ENCODE measurements at places on chromosomes 13 and 19.

DNA sequence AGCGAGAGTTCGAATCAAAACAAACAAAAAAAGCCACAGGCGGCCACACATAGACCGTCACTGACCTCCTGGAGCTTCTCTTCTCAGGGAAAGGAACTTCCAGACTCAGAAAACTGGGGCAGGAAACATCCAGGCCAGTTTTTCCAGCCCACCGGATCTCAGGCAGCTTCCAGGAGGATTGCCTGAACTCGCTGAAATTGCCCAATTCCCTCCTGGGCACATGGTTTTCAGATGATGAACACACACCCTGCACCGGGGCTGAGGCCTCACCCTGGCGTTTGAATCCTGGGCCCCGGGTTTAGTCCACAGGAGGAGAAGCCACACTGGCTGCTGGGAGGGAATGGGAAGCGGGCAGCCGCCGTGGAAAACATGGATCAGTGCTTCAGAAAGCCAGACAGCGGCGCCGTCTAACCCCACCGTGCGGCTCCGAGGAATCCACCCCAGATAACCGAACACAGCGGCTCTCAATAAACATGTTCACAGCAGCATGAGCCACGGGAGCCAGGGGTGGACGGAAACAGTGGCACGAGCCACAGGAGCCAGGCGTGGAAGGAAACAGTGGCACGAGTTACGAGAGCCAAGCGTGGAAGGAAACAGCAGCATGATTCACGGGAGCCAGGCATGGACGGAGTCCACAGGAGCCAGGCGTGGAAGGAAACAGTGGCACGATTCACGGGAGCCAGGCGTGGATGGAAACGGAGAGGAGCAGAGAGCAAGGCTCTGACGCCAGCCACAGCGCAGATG lies 18.2 kb upstream of the PTBP1 start:
- DNase-seq, result no peak

GRCh38 chr19:9523885-9524474 lies 14.5 kb downstream of the ZNF426 start:
- DNase-seq, result no peak

- no peak for DNase-seq
Measured at GRCh38 chr13:102267191-102267590, 134.7 kb downstream of the FGF14 start.

DNA sequence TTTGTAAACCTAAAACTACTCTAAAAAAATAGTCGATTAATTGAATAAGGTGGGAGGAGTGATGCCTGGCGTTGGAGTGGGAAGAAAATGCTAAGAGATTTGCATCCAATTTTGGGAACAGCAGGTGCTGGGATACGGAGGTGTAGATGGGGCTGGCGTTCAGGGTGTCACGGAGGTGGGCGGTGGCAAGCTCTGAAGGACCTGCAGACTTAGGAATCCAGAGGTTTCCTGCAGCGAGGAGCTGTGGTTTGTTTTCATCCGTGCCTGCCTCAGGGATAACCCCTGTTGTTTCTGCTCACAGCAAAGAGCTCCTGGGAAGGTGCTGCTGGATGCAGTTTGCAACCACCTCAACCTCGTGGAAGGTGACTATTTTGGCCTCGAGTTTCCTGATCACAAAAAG lies 166.4 kb upstream of the RNF113B start:
- DNase-seq, result no peak

DNA sequence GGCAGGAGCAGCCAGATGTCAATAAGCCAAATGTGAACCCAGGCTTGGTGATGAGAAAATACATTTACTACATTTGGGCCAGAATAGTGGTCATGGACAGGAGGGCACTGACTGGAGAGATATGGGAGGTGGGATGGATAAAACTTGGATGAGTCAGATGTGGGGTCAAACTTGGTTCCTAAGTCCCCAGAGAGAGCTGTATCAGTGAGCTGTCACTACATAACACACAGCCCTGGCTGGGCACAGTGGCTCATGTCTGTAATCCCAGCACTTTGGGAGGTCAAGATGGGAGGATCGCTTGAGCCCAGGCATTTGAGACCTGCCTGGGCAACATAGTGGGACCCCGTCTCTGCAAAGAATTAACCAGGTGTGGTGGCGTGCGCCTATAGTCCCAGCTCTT lies 51.6 kb upstream of the EHD2 start:
- no peak for DNase-seq

DNA sequence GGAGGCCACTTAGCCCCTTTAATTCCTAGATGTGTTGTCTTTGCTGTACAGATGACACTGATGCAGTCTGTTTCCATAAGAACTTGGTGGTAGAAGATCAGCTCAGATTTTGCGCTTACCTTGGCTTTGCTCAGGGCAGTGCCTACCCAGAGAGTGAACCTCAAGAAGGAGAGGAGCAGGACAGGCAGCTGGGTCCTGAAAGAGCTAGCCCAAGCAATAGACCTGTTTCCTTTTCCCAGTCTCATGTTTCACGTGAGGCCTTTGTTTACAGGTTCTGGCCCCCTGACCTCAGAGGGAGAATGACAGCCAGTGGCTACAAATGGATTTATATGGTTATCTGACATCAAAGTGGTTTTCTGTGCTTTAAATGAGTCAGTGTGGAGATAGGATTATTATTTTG lies 40.1 kb downstream of the METTL21C start:
- DNase-seq, result no peak

GRCh38 chr13:84445776-84446175 lies 563.5 kb upstream of the SLITRK1 start:
- DNase-seq, result no peak

- DNase-seq, result no peak
Measured at GRCh38 chr19:37309834-37310575, 60.9 kb upstream of the ZNF527 start.

GRCh38 chr19:5141129-5141849 lies 172.4 kb downstream of the KDM4B start:
- no peak for DNase-seq

DNA sequence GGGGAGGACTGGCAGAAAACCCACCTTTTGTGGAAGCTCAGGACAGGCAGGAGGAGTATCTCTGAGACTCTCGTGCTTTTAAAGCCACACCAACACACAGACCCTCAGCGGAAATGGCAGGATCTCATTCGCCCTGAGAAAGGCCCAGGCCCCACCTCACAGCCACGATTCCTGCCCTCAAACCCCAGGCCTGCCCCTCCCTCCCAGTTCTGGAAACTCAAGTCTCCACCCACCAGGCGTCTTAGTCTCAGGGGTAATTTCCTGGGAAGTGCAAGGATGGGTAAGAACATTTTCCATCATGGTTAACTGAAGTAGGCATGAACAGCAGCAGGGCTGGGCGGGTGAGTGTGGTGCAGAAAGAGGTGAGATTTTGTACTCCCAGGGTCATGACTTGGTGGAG lies 8.0 kb upstream of the PDE4C start:
- no peak for DNase-seq

- DNase-seq, result no peak
Measured at GRCh38 chr19:43605875-43606568, 5.9 kb upstream of the SRRM5 start.

DNA sequence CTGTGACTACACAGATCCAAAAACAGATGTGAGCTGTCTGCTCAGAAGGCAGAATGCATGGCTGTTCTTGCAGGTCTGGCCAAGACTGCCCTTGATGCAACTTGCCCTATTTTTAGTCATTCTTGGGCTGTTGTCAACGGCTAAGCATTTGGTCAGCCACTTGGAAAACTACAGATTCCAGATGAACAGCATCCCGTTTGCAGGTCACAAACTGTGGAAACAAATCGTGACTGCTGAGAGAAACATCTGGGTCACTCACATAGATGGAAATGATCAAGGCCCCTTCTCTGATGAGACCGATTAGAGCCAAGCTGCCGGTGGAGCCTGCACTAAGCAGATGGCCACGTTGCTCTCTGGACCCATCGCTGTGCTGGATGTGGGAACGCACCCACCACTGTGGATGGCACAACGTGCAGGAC lies 15.4 kb upstream of the METTL21C start:
- DNase-seq, result no peak

- no peak for DNase-seq
Measured at GRCh38 chr19:50817941-50818858, 5.4 kb downstream of the KLK1 start.

DNA sequence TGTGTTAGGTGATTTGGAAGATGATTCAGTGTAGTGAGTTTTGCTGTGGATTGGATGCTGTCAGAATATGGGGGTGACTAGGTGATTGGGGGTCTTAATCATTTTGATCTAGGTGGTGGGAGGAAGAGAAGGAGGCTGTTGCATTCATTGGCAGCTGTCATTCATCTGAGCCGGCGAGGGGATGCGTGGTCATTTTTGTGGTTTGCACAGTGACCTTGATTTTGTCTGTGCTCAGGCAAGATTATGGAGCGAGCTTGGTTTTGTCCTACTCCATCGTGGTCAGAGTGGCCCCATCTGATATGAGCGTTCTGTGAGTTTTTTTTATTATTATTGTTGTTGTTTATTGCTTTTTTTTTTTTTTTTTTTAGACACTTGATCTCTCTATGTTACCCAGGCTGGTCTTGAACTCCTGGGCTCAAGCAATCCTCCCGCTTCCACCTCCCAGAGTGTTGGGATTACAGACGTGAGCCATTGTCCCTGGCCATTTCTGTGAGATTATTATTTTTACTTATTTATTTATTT lies 42.0 kb downstream of the SPTBN4 start:
- no peak for DNase-seq

- DNase-seq, result no peak
Measured at GRCh38 chr13:83414393-83414792, 467.9 kb downstream of the SLITRK1 start.

DNA sequence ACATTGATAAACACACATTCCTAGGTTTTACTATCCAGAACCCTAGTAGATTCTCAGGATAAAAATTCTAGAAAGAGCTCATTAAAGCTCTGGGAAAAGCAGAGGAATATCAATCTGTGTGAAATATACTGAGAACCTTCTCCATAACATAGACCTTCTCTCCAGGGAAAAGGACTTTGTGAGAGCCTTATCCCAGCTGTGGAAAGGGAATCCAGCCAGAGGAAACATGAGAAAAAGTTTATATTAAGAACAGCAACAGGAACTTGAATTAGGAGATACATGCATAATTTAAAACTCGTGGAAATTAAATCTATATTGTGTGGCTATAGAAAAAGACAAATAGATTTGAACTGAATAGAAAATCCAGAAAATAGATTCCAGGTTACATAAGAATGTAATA lies 1639.9 kb downstream of the EFNB2 start:
- DNase-seq, result no peak

- DNase-seq, result no peak
Measured at GRCh38 chr13:66367356-66367755, 862.8 kb downstream of the PCDH9 start.

DNA sequence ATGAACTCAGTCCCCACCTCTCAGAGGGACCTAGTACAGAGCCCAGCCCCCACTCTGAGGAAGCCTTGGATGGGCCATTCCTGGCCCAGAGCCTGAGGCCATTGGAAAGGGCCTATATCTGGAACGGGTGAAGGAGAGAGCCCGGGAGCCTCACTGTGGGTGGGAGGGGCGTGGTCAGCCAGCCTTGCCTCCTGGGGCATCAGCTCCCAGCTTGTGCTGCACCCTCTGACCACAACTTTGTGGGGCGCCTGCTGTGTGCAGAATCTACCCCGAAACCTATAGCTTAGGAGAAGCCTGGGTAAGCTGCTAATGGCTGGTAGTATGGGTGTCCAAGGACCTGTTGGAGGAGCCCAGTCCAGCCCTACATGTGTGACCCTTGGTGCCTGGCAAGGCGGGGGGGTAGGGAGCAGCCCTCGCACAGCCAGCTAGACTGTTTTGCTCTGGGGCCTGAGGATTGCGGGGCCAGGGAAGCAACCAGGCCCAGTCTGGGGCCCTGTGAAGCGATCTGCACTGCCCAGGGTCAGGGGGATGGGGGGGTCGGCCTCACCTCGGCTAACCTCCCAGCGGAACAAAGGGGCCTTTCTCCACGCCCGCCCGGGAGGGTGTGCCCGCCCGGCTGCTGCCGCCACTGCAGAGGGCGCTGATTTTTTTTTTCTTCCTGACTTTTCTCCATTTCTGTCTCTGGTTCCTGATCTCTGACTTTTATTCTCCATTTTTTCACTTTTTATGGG lies 42.3 kb downstream of the LYL1 start:
- no peak for DNase-seq

- DNase-seq, result no peak
Measured at GRCh38 chr13:113828282-113828825, 35.5 kb downstream of the GAS6 start.

DNA sequence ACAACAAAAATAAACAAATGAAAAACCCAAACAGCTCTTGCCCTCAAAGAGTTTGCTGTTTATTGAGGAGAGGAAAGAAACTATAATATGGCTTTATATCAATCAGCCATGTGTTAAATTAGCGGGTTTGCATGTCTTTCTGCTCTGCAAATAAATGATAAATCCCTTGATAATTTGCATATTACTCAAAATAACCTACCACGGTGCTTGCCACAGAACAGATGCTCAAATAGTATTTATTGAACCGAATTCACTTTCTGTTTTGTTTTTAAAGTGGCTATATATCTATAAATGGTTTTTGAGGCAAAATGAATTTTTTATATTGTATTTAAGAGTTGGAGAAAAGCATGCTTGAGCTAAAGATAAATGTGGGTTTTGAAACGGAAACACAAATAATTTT lies 428.1 kb downstream of the ITGBL1 start:
- no peak for DNase-seq

DNA sequence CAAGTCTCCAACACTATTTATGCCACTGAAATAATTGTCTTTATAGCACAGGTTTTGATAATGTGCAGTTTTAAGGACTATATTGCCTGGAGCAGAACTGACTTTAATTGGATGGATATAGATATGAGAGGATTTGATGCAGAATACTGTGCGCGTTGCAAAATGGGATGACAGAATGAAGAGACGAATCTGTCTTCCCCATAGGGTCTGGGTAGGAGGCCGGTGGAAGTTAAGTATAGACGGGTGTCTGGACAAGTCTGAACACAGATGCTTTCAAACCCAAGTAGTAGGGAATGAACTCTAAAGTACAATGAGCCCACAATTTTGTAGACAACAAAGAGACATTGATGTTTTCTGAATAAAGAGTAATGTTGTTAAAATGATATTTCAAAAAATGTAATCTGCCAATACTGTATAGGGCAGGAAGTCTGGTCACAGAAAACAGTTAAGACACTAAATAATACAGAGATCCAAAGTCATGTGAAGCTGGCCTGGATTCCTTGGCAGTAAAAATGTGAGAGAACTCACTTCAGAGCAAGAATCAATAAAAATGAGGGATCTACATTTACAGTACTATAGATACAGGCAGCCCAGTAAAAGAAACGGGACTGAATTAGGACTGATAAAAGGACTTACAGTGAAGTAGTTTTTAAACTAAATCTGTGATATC lies 125.5 kb downstream of the ENOX1 start:
- no peak for DNase-seq

GRCh38 chr13:26458196-26458749 lies 99.2 kb upstream of the WASF3 start:
- DNase-seq, result no peak

GRCh38 chr13:32845952-32846950 lies 170.0 kb upstream of the KL start:
- no peak for DNase-seq

DNA sequence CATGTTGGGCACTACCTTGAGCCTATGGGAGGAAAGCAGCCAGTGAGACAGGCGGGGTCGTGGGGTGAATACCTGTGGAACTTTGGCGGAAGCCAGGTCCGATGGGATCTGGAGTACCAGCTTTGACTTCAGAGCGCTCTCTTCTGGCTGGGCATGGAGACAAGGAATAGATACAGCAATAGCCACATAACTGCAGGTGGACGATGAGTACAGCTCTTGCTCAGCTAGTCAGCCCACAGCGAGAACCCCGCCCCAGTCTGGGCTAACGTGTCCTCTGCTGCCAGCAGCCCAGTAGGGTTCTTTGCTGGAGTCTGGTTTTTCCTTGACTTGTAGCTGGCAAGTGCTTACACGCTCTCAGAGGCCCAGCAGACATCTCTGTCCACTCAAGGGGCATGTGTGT lies 83.4 kb downstream of the SIPA1L3 start:
- DNase-seq, result no peak

All from cortex of kidney (tissue), 1 donor.